ENCODE measurements at places on chromosomes 5 and 9.
A peak's percentile ranks its signal among the peaks of the same experiment; 100 is the strongest.

DNA sequence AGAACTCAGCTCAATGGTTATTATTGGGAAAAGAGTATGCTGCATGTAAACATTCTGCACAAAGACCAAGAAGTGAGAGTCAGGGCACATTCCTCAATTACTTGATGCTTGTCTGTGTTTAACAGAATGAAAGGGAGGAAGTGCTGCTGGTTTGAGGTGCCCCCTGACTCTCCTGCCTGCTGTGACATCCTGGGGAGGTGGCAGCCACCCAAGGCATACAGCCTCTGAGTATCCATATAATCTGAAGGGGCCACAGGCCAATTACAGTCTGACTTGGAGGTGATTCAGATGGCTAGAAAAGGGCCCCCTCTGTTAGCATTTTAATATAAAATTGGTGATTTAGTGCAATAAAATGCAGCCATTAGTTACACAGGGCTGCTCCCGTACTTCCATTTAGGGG lies 313.8 kb downstream of the ASTN2 start:
- no peak for DNase-seq

DNA sequence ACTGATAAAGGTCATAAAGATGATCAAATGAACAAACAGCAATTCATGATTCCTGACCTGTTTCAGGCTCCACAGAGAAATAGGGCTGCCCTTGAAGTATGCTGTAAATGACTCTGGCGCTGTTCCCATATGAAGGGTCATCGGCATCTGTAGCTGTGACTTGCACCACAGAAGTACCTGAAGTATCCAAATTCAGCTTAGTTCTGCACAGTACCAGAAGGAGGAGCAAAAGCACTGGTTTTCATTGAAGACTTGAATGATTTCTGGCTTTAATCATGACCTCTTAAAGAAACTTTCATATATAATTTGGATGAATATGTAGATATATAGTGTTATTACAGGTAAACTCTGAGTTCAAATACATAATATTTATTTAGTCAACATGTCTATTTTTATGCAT lies 109.1 kb downstream of the CDH10 start:
- no peak for DNase-seq

GRCh38 chr9:112322701-112323377 lies 10.6 kb downstream of the PTBP3 start:
- no peak for DNase-seq

DNA sequence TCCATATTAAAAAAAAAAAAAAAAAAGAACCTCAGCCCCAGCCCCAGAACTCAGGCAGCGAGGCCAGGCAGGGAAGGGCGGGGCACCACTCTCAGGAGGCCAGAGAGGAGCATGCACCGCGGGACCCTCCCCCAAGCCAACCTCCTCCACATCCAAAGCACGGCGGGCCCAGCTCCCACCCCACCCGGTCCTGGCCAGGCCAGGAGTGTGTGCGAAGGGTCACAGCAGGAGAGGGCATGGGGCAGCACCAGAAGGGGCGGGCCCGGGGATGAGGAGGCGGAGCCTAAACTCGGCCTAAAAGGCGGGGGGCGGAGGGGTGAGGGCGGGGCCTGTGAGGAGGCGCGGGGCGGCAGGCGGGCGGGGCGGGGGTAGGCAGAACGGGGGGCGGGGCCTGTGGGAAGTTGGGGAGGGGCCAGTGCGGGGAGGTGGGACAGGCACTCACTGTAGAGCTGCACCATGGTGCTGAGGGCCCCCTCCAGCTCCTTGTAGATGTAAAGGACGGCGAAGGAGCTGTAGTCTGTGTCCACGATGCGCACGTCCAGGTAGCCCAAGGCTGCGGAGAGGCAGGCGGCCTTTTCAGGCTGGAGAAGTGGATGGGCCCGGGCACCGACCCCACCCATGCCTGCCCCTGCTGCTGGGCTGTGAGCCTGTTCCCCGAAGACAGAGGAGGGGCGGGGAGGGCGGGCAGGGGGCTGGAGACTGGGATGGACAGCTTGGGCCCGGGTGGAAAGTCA lies 1.2 kb downstream of the LCN15 start:
- DNase-seq, result peak; percentile 17

DNA sequence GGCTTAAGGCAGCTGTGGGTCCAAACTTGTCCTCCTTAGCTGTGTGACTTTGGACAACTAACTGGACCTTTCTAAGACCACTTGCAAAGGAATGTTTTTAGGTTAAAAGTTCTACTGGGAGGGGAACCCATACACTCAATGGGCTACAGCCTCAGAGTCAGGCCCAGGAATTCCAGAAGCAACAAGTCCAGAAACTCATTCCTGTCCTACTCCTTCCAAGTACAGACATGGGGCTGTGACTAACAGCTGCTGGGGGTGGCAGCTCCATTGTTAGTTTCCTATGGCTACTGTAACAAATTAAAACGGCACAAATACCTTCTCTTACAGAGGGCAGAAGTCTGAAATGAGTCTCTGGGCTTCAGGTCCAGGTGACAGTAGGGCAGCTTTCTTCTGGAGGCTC lies 12.4 kb upstream of the AKNA start:
- DNase-seq, result no peak

DNA sequence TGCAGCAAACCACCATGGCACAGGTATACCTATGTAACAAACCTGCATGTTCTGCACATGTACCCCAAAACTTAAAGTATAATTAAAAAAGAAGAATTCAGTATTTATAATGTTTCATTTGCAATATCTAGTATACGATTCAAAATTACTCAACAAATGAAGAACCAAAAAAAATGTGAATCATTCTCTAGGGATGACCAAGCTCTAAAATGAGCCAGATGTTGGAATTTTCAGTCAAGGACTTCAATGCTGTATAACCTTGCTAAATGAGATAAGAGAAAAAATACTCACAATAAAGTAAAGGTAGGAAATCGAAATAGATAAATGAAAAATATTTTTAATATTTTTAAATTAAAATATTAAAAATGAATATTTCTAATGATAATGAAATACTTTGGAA lies 108.7 kb upstream of the ADRA1B start:
- peak; percentile 61 for DNase-seq

- DNase-seq, result no peak
Measured at GRCh38 chr5:149759563-149759962, 29.5 kb downstream of the PPARGC1B start.

GRCh38 chr5:172758077-172758833 lies 12.7 kb downstream of the DUSP1 start:
- peak; percentile 98 for DNase-seq

- no peak for DNase-seq
Measured at GRCh38 chr9:100911273-100911672, 117.3 kb upstream of the PLPPR1 start.

DNA sequence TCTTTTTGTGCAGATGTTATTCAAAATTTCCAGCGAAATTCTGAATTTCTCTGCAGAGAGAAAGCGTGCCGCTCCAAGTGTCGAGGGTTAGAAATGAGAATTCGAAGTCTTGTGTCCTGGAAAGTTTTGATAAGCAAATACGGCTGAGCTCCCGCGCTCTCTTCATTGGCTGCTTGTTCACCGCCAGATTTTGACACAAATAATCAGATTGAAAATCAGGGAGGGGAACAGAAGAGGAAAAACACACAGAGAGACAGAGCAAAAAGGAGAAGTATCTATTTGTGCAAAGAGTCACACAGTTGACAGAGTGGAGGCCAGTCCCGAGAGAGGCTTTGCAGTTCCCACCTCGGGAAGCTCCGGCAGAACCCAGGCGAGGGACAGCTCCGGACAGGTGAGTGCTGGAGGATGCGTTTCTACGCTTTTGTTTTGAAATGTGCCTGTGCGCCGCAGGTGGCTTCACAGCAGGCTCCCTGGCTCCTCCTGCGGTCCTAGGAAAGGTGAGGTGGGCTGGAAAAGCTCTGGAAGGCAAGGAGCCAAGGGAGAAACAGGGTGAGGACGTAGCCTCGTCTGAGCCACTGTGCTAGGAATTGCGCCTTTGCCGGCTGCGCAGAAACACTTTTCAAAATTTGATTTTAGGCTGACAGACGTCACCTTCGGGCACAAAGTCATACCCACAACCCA lies at the start of gene GFI1B:
Gene GFI1B, plus strand, starts transcription at position 244 of the 681 bp plus-strand sequence. CDS start 7,985 bp downstream, outside the sequence.
- no peak for DNase-seq

DNA sequence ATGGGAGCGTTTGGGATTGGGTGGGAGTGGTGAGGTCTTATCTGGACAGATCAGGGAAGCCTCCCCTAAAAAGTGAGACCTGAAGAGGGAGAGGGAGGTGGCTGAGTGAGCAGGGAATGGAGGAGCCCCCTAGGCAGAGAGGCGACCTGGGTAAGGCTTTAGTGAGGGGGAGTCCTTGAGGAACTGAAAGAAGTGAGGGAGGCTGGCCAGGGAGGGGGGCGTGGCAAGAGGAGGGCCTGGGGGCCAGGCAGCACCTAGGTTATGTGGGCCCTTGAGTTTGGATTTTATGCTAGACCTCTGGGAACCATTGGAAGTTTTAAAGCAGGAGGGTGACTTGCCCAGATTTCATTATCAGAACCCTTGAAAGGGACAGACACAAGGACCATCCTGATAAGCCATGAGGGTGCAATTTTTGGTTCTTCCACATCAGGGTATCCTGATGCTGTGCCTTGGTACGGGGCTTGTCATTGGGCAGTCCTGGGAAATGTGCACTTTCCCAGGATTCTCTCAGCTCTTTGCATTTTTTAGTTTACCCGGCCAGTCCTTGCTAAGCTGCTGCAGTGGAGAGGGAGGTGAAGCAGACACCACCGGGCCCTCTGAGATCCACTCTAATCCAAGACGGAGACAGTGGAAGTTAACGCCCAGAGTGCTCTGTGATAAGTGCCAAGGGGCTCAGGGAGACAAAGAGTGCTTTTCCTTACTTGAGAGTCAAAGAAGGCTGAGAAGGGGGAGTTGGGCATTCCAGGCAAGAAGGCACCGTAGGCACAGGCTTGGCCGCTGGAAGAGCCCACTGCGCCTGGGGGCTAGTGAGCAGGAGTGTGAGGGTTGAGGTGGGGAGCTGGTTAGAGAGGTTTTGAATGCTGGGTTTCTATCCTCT lies 16.1 kb downstream of the GSN start:
- DNase-seq, result no peak

GRCh38 chr9:105967248-105967647 lies 272.9 kb downstream of the TMEM38B start:
- no peak for DNase-seq

- peak; percentile 44 for DNase-seq
Measured at GRCh38 chr5:181044662-181045305, 4.7 kb downstream of the BTNL9 start.

DNA sequence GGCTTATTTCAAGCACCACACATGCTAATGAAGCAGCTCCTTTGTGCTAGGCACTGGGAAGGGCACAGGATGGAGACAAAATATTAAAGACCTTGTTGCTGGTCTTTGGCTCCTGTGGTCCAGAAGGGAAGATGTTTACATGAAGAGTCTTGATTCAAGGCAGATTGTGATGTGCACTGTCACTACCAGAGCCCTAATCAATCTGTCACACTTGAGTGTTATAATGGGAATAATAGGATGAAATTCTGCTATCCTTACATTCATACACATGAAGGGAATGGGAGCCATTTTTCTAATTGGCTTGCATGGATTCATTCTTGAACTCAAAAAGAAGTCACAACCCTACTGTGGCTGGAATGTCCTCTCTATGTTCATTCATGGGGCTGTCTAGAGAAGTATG lies 203.0 kb downstream of the SEC61B start:
- no peak for DNase-seq

DNA sequence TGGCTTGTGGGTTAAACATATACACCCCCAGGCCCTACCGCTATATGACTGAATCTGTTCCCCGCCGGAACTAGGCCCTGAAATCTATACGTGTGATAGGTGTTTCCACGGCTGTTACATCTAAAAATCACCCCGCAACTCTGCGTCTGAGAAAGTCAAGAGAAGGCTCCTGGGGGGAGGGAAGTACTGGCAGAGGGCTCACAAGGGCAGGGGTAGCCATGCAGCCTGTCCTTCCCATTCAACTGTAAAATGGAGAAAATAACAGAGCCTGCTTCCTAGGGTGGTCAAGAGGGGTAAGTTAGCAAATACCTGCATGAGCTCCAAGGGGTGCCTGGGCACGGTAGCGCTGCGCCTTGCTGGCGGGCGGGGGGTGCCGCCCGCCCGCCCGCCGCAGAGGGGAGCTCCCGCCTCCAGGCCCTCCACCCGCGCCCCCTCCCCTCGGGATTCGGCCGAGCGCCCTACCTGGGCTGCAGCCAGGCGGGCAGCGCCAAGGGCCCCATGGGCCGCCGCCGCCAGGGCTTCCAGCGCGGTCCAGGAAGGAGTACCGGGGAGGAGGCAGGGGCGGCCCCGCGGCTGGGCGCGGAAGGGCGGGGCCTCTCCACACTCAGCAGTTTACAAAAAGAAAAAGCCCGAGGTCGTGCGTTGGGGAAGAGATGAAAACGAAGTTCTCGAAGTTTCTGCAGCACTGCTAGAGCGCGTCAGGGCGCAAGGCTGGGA lies at the start of gene HACD4:
Gene HACD4, minus strand, starts transcription at position 550 of the 717 bp plus-strand sequence. Its CDS starts 50 bp downstream, at position 500.
- peak; percentile 47 for DNase-seq

GRCh38 chr9:97536480-97536879 lies 35.0 kb downstream of the TMOD1 start:
- DNase-seq, result no peak

GRCh38 chr5:77606279-77606678 lies 32.2 kb downstream of the OTP start:
- DNase-seq, result no peak

DNA sequence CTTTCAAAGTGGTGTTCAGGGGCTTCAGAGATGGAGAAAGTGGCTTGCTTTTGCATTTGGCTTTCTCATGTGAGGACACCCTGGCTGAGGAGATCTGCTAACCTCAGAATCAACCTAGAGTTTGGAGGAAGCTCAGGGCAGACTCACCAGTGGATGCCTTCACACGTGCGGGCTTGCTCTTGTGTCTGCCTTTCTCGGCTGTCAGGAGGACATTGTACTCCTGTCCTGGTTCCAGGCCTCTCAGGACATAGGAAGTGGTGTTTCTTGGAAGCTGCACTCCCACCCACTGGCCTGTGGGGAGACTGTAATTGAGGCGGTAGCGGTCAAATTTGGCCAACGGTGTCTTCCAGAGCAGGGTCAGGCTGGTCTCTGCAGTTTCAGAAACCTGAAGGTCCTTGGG lies 44.5 kb downstream of the TNC start:
- no peak for DNase-seq

- DNase-seq, result no peak
Measured at GRCh38 chr5:143393524-143393923, 10.0 kb downstream of the NR3C1 start.

DNA sequence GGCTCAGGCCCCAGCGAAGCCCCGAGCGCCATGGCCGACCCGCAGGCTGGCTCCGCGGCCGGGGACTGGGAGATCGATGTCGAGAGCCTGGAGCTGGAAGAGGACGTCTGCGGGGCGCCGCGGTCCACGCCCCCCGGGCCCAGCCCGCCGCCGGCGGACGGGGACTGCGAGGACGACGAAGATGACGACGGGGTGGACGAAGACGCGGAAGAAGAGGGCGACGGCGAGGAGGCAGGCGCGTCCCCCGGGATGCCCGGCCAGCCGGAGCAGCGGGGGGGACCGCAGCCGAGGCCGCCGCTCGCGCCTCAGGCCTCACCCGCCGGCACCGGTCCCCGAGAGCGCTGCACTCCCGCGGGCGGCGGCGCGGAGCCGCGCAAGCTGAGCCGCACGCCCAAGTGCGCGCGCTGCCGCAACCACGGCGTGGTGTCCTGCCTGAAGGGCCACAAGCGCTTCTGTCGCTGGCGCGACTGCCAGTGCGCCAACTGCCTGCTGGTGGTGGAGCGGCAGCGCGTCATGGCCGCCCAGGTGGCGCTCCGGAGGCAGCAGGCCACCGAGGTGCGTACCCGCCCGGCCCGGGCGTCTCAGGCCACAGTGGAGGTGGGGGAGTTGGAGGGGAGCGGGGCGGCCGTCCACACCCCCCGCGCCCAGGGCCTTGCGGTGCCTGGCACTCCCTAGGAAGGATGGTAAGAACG lies 1.6 kb downstream of the DMRT2 start:
- no peak for DNase-seq
